Fibroblast of skin of left quadriceps (primary cell): ENCODE measurements at places on chromosomes 11 and 22.

GRCh38 chr22:22123118-22123959 lies 121.2 kb upstream of the VPREB1 start:
- DNase-seq, result no peak

DNA sequence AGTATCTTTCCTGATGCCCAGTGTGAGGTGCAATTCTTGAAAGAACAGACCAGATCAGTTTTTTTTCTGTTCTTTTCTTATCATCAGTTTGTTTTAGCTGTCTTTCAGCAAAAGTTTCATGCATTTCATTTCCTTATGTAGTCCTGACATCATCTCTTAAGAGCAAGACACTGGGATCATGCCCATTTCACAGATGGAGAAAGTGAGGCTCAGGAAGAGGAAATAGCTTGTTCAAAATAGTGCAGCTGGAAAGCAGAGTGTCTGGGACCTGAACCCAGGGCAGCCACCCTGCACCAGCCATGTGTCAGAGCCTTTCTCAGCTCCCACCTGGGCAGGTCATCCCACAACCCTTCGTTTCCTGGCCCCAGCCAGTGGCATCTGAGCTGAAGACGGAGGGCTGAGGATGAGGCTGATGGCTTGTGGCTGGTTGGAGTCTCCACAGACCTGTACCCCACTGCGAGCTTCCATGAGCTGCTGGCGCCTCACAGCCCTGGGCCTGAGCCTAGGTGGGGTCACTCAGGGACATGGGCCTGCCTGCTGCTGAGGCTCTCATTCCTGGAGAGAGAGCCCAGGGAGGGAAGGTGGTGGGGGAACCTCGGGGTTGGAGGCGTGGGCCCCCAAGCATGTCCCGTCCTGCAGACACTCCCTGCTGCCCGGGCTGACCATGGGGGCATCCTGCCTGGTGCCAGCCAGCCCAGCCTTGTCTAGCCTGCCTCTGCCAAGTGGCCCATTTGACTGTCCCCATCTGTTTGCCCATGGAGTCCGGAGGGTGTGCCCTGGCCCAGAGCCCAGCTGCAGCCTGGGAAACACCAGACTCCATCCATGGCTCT lies 61.8 kb downstream of the SMIM38 start:
- DNase-seq, result no peak

GRCh38 chr11:87456499-87456898 lies 418.8 kb downstream of the TMEM135 start:
- DNase-seq, result no peak

GRCh38 chr11:1017269-1018005 lies 19.1 kb downstream of the MUC6 start:
- DNase-seq, result no peak

DNA sequence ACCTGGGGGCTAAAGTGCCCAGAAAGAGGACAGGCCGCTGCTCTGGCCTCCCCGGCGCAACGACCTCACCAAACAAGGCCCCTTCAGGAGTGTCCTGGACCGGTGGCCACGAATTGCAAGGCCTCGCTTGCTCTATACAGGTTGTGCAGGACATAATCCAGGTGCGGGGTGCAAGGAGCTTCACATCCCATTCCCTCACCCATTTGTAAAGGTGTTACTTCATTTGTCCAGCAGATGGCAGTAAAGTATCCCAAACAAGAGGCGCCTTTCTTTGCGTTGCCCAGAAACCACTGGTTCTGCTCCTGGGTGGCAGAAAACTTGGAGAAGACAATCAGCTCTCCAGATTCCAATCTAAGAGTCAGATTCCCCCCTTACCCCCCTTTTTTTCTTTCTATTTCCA lies 35.9 kb upstream of the PRDM11 start:
- peak; percentile 36 for DNase-seq

DNA sequence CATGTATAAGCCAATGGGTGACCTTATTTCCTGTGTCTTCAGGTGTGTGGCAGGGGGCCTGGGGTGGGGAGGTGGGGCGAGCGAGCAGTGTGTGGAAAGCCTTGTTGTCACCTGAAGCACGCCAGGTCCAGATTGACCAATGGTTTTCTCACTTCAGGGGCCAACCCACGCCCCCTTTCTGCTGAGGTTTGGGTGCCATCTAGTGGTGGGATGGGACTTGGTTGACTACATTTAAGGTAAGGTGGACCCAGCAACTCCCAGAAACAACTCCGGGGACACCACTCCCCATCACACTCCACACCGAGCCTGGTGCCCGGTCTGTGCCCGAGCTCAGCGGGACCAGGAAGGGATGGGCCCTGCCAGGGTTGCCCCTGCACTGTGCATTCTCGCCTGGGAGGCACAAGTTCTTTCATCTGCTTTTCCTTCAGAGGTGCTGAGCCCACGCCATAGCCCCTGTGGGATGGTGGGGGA lies 40.0 kb downstream of the TPCN2 start:
- DNase-seq, result peak; percentile 51

GRCh38 chr11:126058105-126058874 lies 4.4 kb downstream of the CDON start:
- no peak for DNase-seq

- no peak for DNase-seq
Measured at GRCh38 chr22:42661985-42662831, 13.0 kb upstream of the CYB5R3 start.

DNA sequence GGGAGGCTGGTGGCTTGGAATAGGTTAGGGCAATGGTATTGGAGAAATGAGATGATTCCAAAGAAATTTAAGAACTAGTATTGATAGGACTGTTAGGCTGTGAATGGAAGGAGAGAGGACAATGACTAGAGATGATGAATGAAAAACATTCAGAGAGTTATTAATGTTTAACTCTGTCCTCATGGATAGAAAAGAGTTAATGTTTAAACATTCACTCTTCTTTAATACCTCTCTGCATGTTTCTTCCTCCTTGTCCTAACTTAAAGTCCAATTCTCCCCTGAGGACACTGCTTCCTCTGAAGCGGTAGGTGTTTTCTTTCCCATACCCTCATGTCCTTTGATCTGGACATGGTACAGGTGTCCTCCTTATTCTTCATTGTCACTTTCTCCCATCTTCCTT lies 13.4 kb downstream of the CHEK1 start:
- no peak for DNase-seq

- no peak for DNase-seq
Measured at GRCh38 chr11:83025267-83025704, 46.4 kb downstream of the RAB30 start.

GRCh38 chr11:7670641-7671040 lies 2.7 kb downstream of the CYB5R2 start:
- DNase-seq, result no peak

- no peak for DNase-seq
Measured at GRCh38 chr22:49365910-49366309, 461.8 kb downstream of the BRD1 start.

DNA sequence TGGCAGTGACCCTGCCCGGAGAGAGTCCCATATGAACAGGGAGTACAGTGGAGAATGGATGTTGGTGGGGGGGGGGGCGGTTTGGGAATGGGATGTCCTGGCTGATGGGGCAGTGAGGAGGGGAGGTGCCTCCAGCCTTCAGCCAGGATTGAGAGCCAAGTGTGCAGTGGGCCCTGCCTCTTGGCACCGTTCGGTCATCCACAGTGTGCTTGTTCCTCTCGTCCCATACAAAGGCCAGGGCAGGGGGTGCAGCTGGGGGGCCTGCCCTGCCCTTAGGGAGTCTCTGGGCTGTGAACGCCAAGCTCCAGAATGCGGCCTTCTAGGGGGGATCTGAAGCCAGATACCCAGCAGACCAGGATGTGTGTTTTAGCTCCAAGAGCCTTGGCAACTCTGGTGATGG lies 34.0 kb downstream of the KCNC1 start:
- DNase-seq, result no peak

DNA sequence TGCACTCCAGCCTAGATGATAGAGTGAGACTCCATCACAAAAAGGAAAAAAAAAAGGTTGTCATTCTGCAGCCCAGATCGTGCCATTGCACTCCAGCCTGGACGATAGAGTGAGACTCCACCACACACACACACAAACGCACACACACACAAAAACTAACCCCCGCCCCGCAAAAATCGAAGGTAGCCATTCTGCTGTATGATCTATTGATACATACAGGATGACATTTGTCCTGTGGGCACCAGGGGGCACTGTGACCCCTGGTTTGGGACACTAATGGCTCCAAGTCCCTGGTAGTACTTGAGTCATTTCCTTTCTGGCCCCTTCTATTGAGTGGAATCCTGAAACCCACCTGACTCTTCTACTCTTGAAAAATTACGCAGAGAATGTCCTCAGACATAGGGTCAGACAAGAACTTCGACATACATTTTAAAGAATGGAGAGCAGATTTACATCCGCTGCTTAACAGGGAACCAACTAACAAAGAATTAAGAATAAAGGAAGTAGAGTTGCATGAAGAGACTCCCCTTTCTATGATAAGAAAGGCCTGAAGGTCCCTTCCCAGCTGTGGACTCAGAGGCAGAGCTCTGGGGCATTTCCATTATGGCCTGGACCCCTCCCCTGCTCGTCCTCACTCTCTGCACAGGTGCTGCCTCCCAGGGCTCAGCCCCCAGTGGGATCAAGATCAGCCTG lies 35.0 kb upstream of the PRAME start:
- peak; percentile 4 for DNase-seq

GRCh38 chr11:130181295-130182272 lies 22.0 kb downstream of the ST14 start:
- peak; percentile 36 for DNase-seq

DNA sequence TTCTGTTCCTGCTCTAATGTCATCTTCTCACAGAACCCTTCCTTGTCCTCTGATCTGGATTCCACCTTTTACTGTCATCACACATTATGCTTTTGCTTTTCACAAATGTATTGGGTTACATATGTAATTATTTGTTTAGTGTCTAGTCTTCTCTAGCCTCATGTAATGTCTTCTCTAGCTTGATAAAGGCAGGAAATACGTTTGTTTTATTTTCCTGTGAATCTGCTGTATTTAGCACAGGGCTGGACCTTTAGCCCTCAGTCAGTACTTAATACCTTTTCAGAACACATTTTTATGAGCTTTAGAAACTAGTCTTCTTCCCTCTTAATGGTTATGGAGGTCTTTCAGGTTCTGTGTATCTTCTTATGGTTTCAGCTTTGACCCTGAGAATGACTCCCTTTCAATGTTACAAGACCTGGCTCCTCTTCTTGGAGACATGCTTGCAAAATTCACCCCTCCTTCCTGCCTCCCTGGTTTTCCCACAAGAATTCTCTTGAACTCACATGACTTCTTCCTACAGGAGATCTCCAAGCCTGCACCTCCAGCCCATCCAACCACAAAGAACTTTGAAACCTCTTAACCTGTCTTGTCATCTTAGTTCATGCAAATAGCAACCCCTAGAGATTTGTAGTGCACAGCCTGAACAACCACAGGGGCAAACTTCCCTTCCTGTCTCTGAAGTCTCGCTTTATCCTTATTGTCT lies 132.7 kb upstream of the DDI1 start:
- DNase-seq, result no peak

GRCh38 chr11:96161307-96162089 lies 181.5 kb downstream of the MAML2 start:
- peak; percentile 57 for DNase-seq

- DNase-seq, result no peak
Measured at GRCh38 chr11:108705061-108705460, 40.2 kb downstream of the DDX10 start.

- peak; percentile 33 for DNase-seq
Measured at GRCh38 chr22:31561238-31561887, 65.0 kb downstream of the SFI1 start.

DNA sequence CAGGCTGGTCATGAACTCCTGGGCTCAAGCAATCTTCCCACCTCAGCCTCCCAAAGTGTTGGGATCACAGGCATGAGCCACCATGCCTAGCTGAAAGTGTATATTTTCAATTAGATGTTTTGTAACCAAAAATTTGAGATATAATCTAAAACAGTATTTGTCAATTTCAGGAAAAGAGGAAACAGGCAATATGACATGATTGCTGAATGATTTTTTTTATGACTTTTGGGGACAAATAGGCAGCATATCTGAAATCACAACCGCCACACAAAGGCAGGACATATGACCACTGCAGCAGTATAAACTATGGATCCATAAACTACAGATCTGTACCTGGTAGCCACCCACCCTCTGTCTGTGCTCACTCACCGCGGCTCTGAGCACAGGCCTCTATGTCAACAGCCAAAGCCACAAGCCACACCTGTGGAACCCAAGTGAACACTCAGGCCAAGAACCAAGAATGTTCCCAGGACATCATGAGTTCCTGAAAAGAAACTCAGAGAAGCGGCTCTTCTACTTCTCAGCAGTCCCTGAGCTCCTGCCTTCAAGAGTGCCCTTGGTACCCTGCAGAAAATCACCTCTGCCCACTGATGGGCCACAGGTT lies 22.5 kb downstream of the PISD start:
- DNase-seq, result no peak

GRCh38 chr22:44210722-44211121 lies 30.0 kb downstream of the PARVG start:
- DNase-seq, result no peak

- DNase-seq, result peak; percentile 95
Measured at GRCh38 chr11:8871171-8871775, 39.7 kb upstream of the AKIP1 start.

DNA sequence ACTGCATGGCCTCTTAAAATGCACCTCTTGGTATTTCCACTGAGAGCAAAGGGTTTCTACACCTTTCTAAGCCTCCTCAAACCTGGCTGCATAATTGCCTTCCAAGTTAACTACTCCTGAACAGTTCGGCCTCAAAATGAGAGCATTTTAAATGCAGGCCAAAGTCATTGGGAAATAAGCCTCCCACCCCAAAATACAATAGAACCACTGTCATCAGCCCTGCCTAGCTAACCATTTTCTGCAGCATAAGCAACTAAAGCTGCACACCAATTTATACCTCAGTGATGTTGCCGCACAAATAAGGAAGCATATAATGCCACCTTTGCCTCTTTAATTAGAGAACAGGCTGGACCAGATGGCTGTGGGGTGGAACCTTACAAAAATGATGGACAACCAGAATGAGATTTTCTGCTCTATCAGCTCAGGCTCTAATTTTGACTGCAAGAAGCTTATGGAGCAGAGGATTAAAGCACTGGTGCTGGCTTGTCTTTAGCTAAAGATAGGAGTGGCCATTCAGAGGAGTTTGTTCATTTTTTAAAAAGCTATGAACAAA lies 4.3 kb downstream of the TOB2 start:
- DNase-seq, result no peak

DNA sequence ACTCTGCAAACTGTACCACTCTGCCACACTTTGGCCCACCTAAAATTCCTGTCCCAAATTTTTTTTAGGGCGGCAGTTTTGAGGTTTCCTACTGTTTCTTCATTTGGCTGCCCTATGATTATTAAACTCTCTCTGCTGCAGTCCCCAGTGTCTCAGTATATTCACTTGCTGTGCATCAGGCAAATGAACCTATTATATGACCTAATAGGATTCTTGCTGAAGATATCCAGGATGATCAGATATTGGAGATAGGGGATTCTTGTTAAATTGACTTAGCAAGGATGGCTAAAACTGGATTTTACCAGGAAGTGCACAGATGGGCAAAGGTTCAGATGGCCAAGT lies 410.8 kb upstream of the DDI1 start:
- DNase-seq, result no peak

GRCh38 chr11:67504005-67504949 lies 886 bp downstream of the PITPNM1 start:
- no peak for DNase-seq
